ENCODE measurements at places on chromosomes 6 and 20.

DNA sequence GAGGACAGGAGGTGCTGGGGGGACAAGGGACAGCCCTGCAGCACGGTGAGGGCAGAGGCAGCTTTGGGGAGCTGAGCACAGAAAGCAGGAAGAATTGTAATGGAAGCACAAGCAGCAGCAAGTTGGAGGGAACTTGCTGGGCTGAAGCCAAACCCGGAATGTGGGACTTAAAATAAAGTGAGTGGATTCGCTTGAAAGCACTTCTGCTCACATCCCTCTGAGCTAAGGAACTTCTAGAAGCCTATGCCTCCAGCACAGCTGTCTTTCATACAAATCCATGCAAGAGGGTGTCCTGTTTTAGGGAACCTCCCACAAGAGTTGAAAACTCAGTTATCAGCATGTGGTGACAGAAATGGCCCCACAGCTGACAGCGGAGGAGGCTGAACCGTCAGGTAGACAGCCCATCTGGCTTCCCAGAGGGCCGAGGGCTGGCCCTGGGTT is 71.4 kb upstream of the MLN start:
- DNase-seq: no peak

GRCh38 chr6:98136333-98136732 is 698.0 kb upstream of the POU3F2 start:
- no peak for DNase-seq

DNA sequence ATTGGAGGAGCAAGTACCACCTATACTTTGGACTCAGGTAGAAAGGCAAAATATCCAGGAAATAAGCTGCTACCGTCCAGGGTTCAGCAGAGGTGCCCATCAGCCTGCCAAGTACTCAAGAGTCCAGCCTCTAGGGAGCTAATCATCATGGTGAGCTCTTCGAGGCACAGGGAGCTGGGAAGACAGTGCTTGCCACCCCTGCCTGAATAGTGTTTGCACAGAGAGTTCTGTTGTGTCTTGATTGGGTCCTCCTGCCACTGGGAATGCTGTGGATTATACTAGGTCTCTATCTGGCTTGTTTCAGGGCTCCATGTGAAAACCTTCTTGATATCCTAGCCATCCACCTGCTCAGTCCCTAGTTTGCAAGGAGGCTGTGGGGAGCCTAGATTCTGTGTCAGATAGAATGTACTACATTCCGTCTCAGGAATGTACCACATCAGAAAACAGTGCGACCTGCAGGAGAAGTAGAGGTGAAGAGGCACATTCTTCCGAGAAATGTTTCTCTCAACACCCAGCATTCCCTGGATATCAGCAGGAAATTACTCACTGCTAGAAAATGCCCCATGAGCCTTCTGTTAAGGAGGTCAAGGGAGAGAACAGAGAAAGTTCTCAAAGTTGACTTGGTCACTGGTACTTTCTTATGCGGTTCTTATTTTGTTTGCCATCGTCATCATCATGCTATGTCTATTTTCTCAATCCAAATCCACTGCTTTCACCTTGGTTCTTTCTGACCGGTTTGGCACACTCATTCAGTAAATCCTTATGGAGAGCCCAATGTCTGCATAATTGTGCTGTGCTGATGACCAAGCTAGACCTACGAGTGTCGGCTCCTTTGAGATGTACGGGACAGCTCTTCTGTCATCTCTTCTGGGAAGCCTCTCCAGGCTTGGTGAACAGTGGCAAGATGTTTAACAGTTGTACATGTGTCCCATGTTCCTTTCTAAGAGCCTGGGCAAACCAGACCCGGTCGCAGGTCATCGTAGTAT is 30.7 kb downstream of the PTPN1 start:
- no peak for DNase-seq

GRCh38 chr6:4365686-4366085 is 230.3 kb upstream of the ECI2 start:
- no peak for DNase-seq

GRCh38 chr6:15854826-15855710 is 192.2 kb upstream of the DTNBP1 start:
- DNase-seq: no peak

DNA sequence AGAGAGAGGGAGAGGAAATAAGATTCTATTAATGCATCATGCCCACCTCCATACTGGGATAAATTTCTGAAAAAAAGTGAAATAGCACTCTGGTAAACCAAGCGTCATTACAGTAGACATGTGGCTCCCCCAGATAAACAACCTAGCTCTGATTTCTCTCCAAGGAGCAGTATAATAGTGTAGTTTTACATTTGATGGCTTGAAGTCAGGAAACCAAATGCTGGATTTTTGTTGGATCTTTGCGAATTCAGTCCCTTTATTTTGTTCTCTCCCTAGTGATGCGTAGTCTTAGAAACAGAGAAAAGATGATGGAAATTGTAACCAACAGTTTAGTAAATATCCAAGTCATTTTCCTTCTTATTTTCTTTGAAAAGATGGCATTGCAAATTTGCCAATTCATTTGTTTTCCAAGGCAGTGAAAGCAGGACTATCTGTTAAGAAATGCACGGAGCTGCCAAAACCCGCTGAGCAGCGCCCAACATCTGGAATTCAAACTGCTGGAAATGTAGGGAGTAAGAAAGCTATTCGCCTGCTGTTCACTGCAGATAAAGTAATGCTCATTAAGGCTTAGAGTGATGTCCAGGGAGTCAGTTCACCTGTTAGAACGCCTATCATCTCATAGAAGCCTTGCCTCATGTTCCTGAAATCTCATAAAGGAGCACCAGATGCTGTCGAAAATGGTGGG is 85.7 kb upstream of the DOK5 start:
- DNase-seq: no peak

- DNase-seq: no peak
Measured at GRCh38 chr6:157684620-157685299, 138.3 kb upstream of the SNX9 start.

- DNase-seq: no peak
Measured at GRCh38 chr20:12243327-12243726, 325.6 kb downstream of the BTBD3 start.

DNA sequence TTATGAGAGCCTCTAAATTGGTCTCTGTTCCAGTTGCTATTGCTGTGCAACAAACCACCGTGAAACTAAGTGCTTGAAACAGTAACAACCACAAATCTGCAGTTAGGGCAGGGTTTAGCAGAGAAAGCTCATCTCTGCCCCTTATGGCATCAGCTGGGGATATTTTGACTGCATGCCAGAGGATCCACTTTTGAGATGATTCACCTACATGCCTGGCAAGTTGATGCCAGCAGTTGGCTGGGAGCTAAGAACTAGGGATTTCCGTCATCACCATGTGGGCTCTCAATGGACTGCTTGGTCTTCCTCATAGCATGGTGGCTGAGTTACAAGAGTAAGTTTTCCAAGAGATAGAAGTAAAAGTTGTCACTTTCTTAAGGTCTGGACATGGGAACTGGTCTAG is 35.1 kb downstream of the PLCB4 start:
- DNase-seq: no peak

DNA sequence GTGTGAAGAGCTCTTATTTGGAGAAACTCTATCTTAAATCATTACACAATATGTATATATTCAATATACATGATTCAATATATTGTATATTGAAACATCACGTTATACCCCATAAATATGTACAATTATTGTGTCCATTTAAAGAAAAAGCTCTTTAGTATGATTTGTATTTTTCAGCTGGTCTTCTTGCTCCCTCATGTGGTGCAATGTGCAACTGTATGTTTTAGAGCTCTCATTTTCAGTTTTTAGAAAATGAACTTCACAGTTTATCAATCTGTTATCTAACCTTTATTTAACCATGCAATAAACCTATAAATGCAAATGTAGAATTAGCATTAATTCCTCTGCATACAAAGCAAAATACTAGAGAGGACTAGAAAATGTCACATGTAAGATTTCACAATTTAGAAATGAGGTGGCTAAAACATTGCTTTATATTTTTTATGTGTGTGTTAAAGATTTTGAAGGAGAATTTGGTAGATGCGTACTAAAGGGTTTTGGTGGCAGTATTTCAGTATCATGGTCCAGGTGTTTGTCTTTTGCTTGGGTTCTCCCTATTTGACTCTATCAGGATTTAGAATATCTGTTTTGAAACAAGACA is 167.1 kb downstream of the PHF3 start:
- DNase-seq: no peak

GRCh38 chr20:23222531-23223200 is 127.9 kb upstream of the NXT1 start:
- DNase-seq: no peak
